ENCODE measurements at places on chromosomes 5 and 9.

GRCh38 chr5:118236108-118236849 is 752.1 kb downstream of the DTWD2 start:
- DNase-seq: no peak

GRCh38 chr9:99595796-99596195 is 225.9 kb upstream of the NR4A3 start:
- DNase-seq: no peak

GRCh38 chr5:82100303-82101077 is 128.7 kb downstream of the ATG10 start:
- DNase-seq: no peak

GRCh38 chr5:124297826-124298225 is 448.6 kb downstream of the ZNF608 start:
- no peak for DNase-seq

DNA sequence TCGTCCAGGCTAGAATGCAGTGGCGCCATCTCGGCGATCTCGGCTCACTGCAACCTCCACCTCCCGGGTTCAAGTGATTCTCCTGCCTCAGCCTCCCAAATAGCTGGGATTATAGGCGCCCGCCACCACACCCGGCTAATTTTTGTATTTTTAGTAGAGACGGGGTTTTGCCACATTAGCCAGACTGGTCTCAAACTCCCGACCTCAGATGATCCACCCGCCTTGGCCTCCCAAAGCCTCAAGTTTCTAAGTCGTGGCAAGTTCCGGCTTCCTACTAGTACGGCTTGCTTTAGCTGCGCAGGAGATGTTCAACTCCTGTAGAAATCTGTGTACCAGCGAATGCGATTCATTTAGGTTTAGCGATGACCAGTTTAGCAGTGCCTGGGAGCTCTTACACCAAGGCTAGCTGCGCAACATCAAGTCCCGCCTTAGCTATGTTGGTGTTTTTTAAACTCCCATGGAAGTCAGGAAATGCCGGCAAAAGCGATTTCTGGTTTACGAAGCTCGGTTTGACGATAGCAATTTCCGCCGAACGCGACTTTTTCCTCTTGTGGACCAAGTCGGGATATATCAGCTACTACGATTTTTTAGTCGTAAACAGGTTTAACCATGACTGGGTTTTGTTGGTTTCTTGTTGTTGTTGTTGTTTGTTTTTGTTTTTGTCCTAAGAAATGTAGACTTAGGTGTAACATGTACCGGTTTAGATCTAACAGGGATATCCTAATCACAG is 46.4 kb downstream of the ANXA2R start:
- peak; percentile 15 for DNase-seq

- no peak for DNase-seq
Observed at GRCh38 chr5:136615251-136616119, 250.1 kb upstream of the TRPC7 start.

- DNase-seq: no peak
Observed at GRCh38 chr9:75669721-75670120, 220.8 kb upstream of the PCSK5 start.

DNA sequence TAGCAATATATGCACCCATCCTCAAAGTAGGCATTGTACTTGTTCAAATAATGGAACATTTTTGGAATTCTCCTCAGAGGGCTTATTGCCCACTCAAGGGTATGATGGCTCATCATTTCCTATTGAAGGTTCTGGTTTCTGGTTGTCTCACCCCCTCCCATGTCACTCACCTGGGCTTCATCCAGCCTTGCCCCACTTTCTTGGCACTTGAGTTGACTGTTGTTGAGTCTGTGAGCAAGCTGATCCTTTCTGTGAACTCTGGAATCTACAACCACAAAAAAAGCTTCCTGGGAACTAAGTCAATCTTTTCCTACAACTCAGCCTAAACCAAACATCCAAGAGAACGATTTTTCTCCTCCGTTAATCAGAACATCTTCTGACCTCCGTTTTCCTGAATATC is 73.9 kb upstream of the ANKH start:
- DNase-seq: no peak

DNA sequence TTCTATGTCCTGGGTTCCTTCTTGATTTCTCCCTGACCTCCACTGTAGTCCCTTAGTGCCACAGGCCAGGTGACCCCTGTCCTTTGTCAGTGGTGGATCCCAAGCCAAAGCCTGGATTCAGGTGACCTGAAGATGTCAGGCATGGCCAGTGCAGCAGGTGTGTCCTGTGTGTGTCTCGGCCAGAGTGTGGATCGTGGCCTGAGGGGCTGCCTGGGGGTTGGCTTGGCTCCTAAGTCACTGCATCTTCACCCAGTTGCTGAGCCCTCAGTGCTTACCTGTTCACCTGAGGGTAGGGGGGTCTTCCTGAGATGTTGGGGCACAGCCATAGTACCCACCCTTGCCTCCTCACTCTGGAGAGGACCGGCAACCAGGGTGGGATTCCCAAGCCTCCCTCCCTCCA is 61.8 kb upstream of the PITX1 start:
- no peak for DNase-seq

GRCh38 chr5:122896598-122897282 is 51.3 kb downstream of the SNX24 start:
- DNase-seq: no peak

DNA sequence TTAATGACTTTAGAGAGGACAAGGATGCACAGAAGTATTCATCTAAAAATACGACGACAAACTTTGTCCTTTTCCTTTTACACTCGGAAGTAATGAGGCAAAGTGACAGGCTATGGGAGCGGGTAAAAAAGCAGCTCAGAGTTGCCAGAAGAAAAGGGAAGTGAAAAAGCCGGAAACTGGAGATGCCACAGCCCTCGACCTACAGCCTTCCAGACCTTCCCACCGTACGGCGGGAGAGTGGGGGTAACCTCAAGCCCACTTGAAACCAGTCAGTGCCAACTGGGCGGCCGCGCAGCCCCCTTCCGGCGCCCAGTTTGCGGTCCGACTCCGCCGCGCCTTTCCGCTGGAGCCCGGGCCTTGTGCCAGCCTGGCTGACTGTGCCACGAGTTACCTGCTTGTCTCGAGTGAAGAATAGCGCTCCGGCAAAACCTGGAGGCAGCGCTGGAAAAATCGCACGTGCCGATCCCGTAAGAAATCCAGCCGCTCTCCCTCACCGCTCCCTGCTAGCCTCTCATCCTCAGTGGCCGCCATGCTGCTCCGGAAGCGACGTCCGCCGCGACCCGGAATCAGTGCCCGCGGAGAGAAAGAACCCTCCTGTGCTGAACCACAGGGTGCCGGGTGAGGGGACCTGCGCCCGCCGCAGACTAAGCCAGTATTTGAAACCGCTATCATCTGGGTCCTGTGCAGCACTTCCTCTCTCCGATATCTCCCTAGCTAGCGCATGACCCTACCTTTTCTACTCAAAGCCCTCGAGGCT is at the start of gene PGGT1B:
PGGT1B (minus strand) TSS at position 557 of the 757 bp plus-strand sequence; CDS start at position 531, 26 bp downstream.
- peak; percentile 58 for DNase-seq

- no peak for DNase-seq
Observed at GRCh38 chr5:84634256-84634655, 249.6 kb upstream of the EDIL3 start.

DNA sequence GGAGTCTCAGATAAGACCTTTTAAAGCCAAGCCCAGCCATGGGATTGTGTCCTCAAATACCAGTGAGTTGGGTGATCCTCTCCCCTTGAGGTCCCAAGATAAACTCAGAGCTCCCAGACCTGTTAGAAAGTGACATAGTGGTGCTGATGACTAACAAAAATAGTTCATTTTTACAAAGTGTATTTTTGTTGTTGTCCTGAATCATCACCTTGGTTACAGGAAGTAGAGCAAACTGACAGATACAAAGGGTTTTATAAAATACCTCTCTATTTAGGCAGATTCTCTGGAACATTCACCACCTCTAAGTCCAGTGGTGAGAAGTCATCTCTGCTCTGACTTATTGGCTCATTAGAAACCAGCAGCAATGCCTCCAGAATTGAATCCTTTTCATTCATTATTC is 259.3 kb downstream of the CEMIP2 start:
- no peak for DNase-seq

DNA sequence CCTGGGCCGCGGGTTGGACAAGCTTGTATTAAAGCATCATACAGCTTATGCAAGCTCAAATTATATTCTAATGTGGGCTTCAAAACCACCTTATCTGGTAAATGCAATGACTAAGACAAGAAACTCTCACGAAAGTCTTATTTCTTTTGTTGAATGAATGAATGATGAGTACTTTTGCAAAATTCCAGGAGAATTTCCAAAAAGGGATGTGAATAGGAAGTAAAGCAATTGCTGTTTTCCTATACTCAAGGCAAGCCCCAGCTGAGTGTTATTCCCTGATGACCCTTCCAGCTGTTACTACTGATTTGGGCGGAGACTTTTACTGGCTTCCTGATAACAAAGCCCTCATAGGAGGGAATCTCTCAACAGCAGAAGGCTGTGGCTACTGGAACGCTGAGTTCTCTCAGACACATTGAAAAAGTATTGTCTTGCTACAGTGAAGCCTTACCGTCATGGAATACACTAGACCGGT is 162.8 kb downstream of the SREK1 start:
- no peak for DNase-seq

All from SIG-M5 (cell line).